HepG2 (cell line): ENCODE measurements at places on chromosomes 12 and 14. TPM values are rescaled to one million over a fixed set of nuclear protein-coding genes. Genes with fewer than 3 reads are reported as not detected.

Gene E2F7
- total RNA-seq: 7.3 and 9.1 TPM in 2 replicates

Gene NFATC4
- total RNA-seq: 0.04 TPM in 1 of 2 replicates, not detected in the other

Gene TESPA1
- not detected in 2 replicates for total RNA-seq

Gene TPH2
- total RNA-seq: not detected in 2 replicates

Gene KRT3
- not detected in 2 replicates for total RNA-seq

Gene RERG
- not detected in 2 replicates for total RNA-seq

Gene OVCH1
- total RNA-seq: not detected in 2 replicates

Gene FKBP11
- total RNA-seq: 6.0 and 15.5 TPM in 2 replicates

Gene NAV3
- 0.18 and 0.51 TPM in 2 replicates for total RNA-seq

Gene MGST1
- 96.0 and 119 TPM in 2 replicates for total RNA-seq

Gene PSMD9
- 61.1 and 73.9 TPM in 2 replicates for total RNA-seq

Gene RASSF8
- total RNA-seq: 9.2 and 10.4 TPM in 2 replicates

Gene VWF
- 0.20 and 0.22 TPM in 2 replicates for total RNA-seq

Gene PRB2
- total RNA-seq: not detected in 2 replicates
